ENCODE measurements at places on chromosomes 2 and 18.

GRCh38 chr2:53905396-53905795, 45.6 kb upstream of the GPR75 start:
- no peak for DNase-seq

GRCh38 chr2:71544919-71545571, 91.7 kb downstream of the DYSF start:
- DNase-seq: no peak

DNA sequence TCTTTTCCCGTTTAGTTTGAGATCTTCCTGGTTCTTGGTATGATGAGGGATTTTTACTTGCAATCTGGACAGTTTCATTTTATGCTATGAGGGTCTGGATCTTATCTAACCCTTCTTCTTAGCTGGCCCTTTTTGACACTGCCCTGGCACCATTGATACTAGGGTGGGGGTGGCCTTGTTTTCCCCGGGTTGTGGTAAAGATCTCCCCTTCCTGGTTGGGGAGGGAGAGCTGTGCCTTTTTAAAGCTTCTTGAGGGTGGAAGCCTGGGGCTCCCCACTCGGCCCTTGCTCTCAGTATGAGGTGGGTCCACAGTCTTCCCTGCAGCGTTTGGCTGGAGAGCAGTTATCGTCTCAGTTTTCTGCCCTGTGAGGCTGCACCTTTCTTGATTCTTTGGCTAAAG, 66.1 kb downstream of the ASB1 start:
- no peak for DNase-seq

DNA sequence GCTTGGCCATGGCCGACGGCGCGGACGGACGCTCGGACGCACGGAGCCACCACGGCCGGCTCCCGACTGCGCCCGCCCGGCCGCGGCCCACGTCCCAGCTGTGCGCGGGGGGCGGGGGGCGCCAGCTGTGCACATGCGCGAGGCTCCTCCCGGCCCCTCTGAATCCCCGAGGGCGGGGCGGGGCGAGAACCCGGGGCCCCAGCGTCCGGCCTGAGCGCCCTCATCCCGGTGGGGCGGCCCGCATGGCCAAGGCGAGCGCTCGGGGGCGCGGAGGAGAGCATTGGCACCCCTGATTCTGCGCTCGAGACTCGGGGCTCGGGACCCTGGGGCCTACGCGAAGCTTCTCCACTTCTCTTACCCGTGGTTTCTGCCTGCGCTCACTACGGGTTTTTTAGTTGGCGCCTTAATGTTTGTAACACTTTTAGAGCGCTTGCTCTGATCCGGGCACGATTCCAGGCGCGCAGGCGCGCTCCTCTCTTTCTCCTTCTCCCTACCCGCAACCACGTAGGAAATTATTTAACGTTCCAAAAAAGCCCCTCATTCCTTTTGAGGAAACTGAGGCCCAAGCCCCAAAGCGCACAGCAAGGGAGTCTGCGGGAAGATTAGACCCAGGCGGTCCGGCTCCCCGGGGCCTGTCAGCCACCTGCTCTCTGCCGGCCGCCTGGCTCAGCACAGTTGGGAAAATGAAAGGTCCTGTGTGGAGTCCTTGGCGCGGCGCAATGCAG, at the start of gene PXDN:
PXDN (minus strand) TSS at position 70 of the 725 bp plus-strand sequence; CDS start at position 10, 60 bp downstream.
- DNase-seq: no peak

GRCh38 chr2:164617466-164617865, 3.8 kb downstream of the GRB14 start:
- no peak for DNase-seq

DNA sequence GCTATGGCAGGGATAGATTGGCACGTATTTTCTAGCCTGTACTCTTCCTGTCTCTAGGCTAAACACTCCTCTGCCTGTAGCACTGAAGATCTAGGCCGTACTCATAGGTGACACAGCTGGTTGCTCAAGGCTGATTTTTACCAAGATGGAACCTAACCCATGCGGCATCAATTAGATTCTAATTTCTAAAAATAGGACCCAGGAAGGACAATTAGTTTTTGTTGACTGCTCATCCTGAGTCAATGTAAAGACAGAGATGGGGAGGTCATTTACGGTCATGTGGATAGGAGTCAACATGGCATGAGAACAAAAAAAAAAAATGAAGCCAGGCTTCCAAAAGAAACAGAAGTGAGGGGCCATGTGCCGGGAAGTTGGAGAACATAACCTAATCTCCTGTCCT, 360.7 kb upstream of the ETAA1 start:
- no peak for DNase-seq

GRCh38 chr2:206530727-206531126, 87.4 kb downstream of the ADAM23 start:
- peak; percentile 10 for DNase-seq
